ENCODE measurements at places on chromosomes 12 and 14.

- DNase-seq = no peak
Observed at GRCh38 chr12:109553483-109553882, 19.8 kb downstream of the MMAB start.

- DNase-seq = no peak
Observed at GRCh38 chr14:20413744-20414082, 412 bp upstream of the TEP1 start.

DNA sequence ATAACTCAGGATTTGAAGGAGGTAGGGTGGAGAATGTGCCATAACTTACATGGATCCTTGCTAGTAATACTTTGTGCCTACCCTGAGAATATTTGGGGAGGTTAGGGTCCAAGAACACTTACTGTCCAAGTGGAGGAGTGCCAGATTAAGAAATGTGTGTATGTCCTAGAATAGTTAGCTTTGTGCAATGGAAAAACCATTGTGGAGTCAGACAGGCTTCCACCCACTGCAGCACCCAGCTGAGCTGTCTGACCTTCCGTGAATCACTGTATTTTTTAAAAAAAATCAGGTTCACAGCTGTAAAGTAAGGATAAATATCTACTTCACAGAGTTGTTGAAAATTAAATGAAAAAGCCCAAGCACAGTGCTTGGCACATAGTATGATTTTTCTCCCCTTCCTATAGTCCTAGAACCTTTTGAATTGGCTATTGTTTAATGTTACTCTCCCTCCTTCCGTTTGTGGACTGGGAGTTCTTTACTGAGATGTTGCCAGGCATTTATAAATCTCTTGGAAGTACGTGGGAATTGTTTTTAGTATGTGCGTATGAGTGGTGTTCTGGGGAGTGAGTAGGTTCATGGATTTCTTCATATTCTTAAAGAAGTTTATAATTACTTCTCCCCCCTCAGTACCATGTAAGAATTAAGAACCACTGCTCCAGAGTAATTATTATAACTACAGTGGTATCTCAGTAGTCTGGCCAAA is 9.2 kb downstream of the RAB21 start:
- no peak for DNase-seq

DNA sequence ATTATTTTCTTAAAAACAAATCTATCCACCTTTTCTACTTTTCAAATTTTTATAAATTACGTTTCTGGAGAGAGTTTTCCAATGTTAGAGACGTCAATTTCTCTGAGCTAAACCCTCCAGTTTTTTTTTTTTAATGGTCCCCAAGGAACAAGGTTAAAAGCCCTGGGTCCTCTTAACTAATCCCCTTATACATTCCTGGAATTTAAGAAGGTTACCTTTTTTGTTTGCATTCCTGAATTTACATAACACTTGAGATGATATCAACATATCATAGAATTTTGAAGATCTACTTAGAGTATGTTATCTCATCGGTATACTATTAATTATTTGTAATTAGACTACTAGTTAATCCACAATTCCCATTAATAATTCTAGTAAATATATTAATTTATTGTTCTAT is 662.2 kb upstream of the LRFN5 start:
- no peak for DNase-seq

All from left forelimb (tissue), 1 donor.